Activated CD4-positive, CD25-positive, alpha-beta regulatory T cell (primary cell): ENCODE measurements at places on chromosomes 4 and X.

- no peak for DNase-seq
Measured at GRCh38 chr4:91734682-91735081, 569.1 kb upstream of the GRID2 start.

DNA sequence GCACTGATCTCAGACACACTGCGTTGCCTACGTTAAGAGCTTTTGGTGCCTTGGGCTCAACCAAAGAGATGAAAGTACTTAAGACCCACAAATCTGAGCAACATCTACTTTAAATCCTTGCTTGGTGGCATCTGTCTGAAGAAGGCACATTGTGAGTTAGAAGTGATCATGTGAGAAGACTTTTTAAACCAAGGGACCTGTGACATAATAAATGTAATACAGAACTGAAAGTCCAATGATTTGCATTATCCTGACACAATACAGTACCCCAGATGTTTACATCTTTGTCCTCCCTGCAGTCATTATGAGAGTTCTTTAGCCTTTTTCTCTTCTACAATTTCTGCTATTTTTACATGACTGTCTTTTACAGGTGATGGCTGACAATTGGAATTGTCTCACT, 96.7 kb upstream of the FTHL17 start:
- no peak for DNase-seq

DNA sequence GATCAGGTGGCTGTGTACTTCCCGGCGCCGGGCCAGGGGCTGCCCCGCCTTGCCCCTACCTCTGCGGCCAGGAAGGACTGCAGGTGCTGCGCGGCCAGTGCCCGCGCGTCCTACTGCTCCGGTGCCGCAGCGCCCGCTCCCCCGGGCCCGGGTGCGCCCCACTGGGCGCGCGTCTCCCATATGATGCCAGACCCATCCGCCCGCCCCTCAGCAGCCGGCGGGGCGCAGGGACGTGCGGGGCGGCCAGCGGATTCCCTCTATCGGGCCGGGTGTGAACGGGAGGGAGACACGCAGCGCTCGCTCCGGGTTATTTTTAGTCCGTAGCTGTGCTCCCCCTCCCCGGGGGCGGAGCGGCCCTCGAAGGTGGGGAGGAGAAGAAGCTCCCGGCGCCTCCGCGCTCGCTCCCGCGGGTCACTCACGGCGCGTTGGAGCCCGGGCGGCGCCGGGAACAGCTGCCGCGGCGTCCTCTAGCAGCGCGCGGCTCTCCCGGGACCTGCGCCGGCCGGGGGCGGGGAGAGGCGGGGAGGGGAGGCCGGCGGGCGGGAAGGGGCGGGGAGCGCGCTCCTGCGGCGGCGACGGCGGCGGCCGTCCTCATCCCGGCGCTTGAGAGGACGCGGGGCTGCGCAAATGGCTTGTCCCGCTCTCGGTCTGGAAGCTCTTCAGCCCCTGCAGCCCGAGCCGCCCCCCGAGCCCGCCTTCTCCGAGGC, 103.6 kb downstream of the UCHL1 start:
- no peak for DNase-seq

DNA sequence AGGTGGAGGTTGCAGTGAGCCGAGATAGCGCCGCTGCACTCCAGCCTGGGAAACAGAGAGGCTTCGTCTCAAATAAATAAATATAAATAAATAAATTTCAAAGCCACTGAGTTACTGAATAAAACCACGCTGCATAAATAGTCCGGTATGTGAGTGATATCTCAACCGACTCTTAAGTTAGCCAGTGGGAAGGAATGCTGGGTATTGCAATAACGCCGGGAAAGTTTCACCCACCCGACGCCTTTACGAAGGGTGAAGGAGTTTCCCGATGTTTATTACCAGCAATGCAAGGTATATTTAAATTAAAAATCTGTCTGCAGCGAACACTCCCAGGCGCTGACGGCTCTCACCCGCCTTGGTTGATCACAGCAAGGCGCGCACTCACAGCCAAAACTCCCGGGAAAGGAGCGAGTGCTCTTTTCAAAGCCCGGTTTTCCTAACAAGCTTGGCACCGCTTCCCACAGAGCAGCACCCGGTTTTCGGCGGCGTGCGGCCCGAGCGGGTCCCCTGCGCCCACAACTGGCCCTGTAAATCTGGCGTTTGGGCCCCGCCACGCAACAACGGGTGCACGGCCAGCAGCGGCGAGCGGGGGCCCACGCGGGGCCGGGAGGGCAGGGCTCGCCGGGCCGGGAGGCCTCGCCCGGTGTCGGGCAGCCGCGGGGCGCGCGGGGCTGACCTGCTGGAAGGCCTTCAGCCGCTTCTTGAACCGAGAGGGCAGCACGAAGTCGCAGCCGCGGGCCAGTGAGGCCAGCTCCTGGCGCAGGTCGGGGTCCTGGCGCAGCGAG, 13.7 kb downstream of the PPP2R3B start:
- DNase-seq = no peak

- DNase-seq = no peak
Measured at GRCh38 chrX:47247999-47248320, 15.2 kb downstream of the USP11 start.

GRCh38 chr4:127579821-127580220, 52.9 kb upstream of the INTU start:
- DNase-seq = no peak

DNA sequence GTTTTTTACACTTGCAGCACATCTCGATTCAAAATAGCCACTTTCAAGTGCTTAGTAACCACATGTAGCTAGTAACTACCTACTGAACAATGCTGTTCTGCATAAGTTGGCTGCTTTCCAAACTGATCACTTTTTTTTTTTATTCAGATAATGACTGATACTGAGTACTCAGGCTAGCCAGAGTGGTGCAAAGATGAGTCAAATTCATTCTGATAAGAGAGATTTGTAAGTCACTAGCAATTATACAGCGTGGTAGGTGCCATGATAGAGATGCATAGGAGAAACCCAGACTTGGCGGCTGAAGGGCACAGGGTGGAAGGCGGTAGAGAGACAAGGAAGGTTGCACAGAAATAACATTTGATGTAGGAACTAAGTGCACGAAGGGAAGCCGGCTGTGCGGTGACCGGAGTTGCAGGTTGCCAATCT, 357 bp upstream of the IGBP1 start:
- no peak for DNase-seq

GRCh38 chr4:173272314-173272713, 61.8 kb downstream of the HMGB2 start:
- no peak for DNase-seq

DNA sequence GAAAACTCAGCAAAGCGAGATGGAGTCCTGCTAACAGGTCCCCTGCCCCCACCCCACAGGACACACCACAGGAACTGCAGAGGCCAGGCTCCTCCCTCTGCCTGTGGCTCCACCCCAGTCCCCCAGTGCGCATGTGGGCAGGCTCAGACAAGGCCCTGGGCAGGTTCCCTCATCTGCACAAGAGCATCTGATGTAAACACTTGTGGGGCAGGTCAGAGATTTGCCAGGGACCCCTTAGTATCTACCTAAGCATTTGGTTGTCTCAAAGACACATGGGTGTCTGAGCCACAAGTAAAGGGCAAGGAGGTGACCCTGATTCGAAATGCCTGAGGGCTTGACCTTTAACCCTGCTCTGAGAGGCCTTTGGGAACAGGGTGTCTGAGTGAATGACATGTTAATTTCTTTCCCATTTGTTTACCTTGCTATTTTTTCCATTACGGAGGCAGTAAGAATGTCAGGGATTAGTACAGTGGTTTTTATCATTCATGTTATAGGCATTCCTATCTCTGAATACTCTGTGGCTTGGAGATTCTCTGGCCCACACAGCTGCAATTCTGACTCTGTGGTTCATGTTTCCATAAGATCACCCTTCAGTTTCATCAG, 85.3 kb downstream of the ZNF518B start:
- no peak for DNase-seq

DNA sequence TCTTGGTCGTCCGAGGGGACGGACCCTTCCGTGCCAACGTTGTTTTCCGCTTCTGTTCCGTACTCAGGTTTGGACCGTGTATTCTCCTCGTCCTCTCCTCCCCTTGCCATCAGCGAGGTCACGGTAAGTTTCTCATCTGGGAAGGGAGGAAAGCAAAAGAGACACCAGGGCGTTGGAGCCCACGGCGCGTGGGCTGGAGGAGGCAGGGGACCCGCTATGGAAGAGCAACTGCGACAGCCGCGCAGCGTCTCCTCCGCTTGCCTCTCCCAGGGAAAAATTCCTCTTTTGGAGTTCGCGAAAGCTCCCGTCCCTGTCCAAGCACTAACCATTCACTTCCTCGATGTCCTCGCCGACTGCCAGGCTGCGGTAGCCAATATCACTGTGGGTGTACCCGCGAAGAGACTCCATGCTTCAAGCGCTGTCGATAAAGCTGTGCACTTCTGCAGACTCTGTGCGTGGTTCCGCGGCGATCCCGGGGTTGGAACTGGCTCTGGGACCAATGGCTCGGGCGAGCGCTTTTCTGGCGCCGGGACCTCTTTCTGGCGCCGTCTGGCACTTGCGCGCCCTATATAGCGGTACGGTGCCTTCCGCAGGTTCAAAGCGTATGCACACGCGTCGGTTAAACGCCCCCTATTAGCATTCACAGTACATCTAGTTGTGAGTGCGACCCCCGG, at the start of gene ESX1:
ESX1 (minus strand) TSS at position 492 of the 674 bp plus-strand sequence; CDS start at position 408, 84 bp downstream.
- DNase-seq = no peak

GRCh38 chrX:87518504-87518903, 902 bp downstream of the KLHL4 start:
- DNase-seq = no peak

DNA sequence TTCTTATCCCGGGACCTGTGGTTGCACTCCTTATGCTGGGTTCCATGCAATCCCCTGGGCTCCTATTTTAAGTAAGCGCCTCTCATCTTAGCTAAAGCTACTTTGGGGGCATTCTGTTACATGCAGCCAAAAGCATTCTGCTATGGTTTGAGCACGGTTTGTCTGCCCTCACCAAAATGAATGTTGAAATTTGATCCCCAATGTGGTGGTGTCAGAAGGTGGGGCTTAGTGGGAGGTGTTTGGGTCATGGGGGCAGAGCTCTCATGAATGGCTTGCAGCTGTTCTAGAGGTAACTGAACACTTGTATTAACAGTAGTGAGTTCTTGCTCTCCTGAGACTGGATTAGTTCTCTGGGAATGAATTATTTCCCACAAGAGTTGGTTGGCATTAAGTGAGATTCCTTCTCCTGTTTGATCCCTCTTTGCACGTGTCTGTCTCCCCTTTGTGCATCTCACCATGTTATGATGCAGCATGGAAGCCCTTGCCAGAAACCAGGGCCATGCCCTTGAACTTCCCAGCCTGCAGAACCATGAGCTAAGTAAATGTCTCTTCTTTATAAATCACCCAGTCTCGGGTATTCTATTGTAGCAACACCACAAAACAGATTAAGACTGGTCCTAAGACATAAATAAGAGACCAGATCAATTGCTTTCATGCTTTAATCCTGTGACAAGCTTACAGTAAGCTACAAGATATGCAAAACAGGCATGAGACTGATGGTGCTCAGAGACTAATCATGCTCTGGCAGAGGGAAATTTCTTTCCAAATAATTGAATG, 141.8 kb downstream of the TSPAN5 start:
- no peak for DNase-seq

- DNase-seq = no peak
Measured at GRCh38 chrX:96002431-96002830, 682.2 kb upstream of the DIAPH2 start.

GRCh38 chr4:24121395-24122175, 231.7 kb upstream of the PPARGC1A start:
- DNase-seq = no peak

- DNase-seq = no peak
Measured at GRCh38 chr4:143489106-143489505, 24.4 kb upstream of the SMARCA5 start.

DNA sequence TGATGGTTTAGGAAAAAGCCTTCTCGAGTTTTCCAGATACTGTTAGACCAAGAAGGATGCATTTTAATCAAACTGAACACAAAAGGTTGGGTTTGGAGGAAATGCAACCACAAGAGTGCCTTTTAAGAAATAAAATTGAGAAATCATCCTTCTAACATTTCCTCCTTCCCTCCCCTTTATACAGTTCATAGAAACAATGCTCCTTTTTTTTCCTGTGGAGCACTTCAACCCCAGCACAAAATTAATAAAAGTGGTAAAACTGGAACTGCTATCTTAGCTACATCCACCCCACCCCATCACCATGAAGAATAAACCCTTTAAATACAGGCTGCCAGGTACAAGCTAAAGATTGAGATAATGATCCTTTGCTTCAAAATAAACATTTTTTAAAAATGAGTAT, 211.1 kb downstream of the RELL1 start:
- no peak for DNase-seq

DNA sequence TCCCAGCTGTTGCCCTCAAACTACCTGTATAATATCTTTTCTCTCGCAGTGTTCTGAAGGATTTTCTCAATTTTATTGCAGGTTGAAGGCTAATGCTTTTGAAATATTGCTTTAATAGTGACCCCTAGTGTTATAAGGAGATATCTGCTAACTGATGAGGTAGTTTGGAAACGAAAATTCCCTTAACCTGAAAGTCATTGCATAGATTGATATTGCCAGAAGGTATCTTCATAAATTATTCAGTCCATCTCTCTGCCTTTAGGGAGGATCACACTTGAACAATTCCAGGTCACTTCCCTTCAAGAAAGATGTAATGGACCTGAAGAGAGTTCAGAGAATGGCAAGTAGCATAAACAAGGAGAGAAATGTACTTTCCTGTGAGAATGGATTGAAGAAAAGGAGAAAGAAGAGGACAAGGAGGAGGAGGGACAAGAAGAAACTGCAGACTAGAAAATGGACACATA, 44.1 kb downstream of the TIGD4 start:
- no peak for DNase-seq

DNA sequence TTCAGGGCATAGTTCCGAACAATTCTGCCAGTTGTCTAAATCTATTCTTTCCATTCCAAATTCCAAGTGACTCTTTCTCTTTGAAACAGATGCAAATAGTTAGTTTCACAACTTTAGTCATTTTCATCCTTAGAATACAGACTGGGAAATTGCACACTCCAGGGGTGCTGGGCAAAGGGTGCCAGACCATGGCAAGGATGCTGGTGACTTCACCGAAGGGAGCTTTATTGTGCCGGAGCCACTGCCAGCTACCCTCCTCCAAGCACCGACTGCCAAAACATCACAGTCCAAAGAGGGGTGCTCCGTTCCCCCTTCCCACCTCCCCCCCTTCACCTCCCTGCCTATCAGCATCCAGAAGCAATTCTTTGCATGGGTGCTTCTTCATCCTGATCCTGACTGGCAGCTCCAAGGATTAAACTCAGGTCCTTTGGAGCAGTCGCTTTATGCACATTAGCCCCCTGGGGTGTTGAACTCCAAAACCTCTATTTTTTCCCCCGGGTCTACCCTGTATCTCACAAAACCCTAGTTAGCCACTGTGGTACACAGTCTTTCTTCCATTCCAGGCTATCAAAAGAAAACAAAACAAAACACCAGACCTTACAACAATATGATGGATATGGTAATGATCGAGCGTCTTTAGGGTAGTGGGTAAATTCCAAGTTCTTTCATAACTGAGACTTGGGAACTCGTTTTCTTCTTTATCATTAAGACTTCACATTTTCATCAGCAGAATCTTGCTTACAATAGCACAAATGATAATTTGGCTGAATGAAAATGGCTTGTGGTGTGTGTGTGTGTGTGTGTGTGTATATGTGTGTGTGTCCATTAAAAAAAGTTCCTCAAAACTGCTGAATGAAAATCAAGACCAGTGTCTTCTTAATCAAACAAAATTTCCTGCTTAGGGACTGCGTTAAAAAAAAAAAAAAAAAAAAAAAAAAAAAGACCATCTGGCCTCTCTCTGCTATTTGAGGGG, 28.7 kb downstream of the MID1 start:
- no peak for DNase-seq
